ENCODE measurements at places on chromosomes 3 and 15.

DNA sequence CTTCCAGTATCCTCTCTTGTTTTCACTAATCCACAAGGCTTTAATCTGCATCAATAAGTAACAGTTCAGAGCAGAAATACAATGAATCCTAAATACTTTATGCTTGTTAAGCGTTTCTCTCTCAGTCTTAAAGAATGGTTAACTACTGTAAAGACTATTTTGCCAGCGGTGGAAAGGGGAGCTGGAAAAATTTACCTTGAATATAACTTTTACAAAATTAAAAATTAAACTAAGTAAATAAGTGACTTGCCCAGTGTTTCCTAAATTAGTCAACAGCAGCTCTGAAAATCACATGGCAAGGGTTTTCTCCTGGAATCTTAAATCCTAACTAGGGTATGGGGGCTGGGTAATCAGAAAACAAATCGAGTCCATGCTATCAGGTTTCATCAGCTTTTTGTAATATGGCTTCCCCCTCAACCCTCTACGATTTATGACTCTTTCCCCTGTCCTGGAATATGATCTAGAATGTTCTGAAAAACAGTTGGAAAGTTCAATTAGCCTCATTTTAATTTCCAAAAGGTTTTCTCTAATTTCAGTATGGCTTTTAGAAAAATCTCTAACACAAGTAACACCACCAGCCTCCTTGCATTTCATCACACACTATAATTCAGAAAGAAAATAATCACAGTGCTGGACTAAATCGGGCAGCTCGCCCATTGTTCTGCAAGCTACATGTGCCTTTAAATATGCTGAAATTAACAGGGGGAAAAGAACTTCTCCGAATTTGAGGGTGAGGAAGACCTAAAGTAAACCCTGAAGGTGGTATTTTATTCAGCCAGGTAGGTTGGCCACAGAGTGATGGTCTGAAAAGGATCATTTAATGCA lies 133.5 kb downstream of the ADAMTS9 start:
- DNase-seq: no peak

DNA sequence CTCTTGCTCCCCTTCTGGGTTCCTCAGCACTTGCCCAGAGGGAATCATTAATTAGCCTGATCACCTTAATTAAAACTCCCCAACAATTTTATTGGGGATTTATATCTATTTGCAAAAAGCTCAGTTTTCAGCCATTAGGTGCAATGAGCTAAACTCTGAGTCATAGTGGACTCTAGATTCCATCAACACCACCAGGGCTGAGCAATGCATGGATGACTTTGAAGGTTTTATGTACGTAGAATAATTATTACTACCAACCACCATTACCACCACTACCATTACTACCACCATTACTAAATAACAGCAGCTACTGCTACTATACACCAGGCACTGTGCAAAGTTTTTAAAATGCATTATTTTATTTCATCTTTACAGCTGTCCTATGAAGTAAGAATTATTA lies 81.2 kb downstream of the ZNF621 start:
- no peak for DNase-seq

GRCh38 chr3:160012108-160012507 lies 23.5 kb downstream of the IL12A start:
- DNase-seq: no peak

GRCh38 chr15:76939715-76940114 lies 8.2 kb downstream of the RCN2 start:
- DNase-seq: no peak

DNA sequence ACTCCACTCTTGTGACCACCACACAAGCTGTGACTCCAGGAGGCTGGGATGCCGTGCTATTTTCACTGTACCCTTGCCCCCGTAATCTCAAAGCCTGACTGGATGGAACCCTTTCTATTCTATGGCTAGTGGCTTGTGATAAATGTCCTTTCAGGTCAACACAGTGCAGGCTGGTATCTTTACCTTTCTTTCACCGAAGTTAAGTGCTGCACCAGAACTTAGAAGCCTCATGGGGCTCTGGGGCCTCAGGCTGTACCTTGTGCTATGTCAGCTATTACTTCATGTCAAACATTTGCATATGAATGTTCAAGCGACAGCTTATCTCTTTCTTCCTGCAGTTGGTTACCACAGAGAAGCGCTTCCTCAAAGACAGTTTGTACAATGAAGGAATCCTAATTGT lies 66.8 kb downstream of the RPL39L start:
- no peak for DNase-seq
